ENCODE measurements at places on chromosomes 2 and 18. TPM values are rescaled to one million over a fixed set of nuclear protein-coding genes. Genes with fewer than 3 reads are reported as not detected.

DNA sequence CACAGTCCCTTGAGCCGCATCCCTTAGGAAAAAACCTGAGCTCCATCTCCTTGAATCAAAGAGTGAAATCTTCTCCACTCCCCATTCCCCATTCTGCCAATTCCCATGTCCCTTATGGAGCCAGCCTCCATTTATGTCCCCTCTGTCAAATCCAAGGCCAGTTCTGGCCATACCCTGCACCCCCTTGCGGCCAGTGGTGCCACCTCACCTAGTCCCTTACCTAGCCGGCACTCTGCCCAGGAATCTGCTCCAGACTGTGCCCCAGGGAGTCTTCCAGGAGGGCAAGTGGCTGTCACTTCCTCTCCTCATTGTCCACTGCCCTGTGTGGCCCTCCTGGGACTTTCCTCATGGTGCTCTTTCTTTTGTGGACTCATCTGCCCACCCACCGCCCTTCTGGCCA is 195.4 kb upstream of the RMP24 start:
- DNase-seq = peak; percentile 22

DNA sequence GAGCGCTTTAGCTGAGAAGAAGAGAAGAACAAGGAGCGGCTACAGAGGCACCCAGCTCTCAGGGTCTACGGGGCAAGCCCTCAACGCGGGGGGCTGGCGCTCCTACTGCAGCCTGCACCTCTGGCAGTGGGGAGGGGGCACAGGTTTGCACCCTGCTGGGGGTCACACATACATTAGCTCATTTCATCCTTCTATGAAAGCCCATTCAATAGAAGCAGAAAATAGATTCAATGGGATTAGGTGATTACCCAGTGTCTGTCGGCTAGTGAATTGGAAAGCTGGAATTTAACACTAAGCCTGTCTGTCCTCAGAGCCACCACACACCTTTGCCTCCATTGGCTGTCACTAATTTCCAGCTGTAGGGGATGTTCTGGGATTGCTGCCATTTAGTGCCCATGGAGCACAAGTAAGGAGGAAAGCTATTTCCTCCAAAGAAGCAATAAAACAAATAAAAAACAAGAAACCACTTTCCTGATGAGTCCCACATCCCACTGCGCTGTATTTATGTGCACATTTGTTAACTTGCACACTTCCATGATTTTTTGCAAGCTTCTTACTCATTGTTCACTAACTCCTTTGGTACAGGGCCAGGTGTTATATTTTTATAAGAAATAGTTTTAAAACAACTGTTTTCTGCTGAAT is 319.6 kb upstream of the REV1 start:
- DNase-seq = no peak

DNA sequence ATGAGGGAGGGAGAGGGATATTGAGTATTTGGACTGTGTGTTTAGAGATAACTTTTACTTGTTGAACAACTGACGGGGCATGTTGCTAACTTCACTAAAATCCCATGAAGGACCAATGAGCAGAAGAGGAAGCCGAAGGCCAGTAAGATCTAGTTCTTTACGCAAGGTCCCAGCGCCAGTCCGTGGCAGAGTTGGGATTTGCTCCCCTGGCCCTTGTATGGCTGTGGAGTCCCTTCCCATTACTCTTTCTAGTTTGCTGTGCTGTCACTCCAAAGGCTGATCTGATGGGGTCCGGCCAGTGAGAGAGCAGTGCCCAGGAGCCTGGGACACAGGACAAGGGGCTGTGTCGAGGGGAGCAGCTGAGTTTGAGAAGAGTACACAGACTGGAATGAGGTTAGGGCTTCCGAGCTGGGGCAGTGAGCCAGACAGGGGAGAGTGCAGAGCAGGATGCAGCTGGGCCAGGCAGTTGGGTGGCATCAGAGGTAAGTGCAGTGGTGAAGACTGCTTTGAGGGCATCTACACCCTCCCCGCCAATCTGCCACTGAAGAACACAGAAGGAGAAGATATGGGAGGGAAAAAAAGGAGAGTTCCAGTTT is 692.9 kb upstream of the HS6ST1 start:
- DNase-seq = no peak

GRCh38 chr2:9846554-9846953 is 3.3 kb downstream of the TAF1B start:
- no peak for DNase-seq

DNA sequence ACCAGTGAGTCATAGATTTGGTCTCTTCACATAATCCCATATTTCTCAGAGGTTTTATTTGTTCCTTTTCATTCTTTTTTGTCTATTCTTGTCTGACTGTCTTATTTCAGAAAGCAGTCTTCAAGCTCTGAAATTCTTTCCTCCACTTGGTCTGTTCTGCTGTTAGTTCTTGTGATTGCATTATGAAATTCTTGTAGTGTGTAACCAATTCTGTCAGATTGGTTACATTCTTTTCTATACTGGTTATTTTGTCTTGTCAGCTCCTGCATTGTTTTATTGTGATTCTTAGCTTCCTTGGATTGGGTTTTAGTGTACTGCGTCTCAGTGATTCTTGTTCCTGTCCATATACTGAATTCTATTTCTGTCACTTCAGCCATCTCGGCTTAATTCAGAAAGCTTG is 18.6 kb downstream of the EHBP1 start:
- no peak for DNase-seq

The TANC1 gene
- 8.1 TPM for polyA plus RNA-seq

- peak; percentile 70 for DNase-seq
These were observed 80.7 kb upstream of the LDLRAD4 start for GRCh38 chr18:13137670-13138419.

The CYBRD1 gene
- 31.6 TPM for polyA plus RNA-seq

DNA sequence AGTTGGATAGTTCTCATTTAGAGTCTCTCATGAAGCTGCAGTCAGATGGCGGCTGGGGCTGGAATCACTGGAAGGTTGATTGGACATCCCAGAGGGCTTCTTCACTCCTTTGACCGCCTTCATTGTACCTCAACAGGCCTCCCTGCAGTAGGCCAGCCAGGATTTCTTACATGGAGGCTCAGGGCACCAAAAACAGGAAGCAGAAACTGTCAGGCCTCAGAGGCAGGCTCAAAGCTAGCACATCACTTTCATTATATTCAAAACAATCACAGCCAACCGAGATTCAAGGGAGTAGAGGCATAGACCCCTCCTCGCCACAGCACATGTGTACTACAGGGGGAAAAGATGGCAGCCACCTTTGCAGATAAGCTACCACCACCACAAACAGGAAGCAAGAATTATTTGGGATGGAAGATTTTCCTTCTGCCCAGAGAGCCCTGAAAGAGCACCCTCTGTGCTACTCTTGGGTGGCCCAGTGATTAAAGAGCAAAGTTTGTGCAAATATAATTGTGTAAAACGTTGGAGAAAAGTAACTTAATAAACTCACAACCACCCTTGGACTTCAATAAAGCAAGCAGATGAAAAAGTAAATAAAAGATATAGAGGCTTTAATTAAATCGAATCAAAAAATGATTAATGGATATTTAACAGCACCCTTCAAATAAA is 155.3 kb downstream of the GFPT1 start:
- DNase-seq = no peak

The OTOS gene
- not detected for polyA plus RNA-seq

The IRS1 gene
- 13.9 TPM for polyA plus RNA-seq

The RAB31 gene
- polyA plus RNA-seq = 20.5 TPM

DNA sequence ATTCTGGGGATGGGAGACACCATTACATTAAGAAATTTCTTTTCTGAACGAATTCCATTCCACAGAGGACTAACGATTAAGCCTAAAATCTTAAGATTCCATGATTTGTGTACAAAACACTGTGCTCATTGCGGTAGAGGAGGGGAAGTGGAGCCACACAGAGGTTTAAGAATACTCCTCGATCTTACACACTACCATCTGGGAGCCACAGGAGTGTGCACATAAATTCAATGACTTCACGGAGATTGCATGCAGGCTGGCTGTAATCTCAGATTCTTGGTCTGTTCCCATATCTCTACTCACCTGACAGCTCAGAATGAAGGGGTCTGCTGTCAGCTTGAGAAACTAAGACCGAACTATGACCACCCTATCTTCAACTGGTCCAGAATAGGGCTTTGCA is 762 bp downstream of the VPS4B start:
- no peak for DNase-seq

- no peak for DNase-seq
These were observed 186.8 kb upstream of the FBXO11 start for GRCh38 chr2:48092846-48093803.

The PSMG2 gene
- 76.5 TPM for polyA plus RNA-seq

DNA sequence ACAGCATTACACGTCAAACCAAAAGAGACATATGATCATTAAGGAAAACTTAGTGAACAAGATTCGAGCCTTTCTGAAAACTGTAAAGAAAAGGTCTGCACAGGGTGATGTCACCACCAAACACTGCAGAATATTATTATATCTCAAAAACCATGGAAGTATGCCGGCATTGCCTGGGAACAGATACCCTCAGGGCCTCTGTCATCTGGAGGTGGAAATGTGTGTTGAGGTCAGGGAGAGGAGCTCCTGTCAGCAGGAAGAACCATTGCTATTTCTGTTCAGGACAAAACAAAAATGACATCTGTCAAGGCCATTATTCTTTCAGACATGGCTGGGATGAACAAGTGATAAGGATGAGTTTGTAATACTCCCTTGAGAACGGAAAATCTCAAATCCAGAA is 365.9 kb upstream of the TRIB2 start:
- no peak for DNase-seq

GRCh38 chr2:191222507-191222906 is 22.7 kb upstream of the MYO1B start:
- DNase-seq = no peak

DNA sequence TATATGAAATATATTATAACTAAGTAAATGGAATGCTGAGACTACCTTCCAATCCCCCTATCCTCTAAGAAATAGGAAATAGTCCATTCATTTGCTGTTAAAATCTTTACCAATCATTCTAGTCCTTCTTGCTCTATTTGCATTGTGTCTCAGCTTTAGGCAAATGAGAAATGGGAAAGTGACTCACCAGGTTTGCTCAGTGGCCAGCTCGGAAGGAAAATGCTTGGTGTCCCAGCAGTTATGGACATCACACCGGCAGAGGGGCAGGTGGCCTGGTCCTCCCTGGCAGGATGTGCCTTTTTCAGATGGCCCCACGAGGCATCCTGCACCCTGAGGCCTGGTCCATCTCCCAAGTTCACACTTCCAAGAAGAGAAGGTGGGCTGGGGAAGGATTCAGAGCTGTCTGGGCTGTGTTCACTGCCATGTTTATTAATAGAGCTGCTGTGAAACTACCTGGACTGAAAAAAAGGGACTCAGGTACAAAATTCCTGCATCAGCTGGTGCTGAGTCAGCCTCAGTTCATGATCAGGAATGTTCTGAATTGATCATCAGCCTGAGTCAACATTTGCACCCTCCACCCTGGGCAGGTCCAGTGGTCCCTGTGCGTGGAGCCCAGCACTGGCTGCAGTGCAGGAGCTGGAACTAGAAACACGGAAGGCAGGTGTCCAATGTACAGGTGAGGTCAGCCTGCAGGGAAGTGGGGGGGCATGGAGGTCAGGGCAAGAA is 60.1 kb upstream of the ARL4C start:
- peak; percentile 43 for DNase-seq

The INPP5D gene
- polyA plus RNA-seq = 0.53 TPM

DNA sequence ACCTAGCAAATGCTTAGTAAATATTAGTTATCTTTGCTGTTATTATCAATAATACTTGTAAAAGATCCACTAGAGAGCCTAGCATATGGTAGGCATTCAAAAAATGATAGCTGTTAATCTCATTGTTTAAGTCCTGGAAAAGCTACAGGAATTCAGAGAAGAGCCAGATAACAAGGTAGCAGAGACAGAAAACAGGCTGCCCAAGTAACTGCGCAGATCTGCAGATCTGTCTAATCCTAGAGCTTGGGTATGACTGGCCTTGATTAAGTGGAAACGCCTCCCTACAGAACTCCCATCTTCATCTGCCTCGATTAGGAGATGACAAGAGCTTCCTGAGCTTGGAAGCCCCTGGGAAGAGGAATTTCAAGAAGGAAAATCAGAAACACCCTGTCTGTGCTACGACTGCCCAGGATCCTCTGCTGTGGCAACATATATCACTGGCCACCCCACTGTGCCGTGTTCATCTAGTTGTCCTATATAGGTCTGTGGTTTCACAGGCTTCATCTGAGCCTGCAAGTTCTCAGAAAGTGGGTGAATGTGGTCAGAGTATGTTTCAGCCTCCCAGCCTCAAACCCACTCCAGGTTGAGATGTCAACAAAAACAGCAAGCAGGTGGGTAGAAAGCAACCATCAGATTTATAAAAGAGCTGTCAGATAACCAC is 151.5 kb upstream of the PKDCC start:
- DNase-seq = no peak

GRCh38 chr18:35059280-35059927 is 18.2 kb downstream of the MAPRE2 start:
- DNase-seq = no peak

DNA sequence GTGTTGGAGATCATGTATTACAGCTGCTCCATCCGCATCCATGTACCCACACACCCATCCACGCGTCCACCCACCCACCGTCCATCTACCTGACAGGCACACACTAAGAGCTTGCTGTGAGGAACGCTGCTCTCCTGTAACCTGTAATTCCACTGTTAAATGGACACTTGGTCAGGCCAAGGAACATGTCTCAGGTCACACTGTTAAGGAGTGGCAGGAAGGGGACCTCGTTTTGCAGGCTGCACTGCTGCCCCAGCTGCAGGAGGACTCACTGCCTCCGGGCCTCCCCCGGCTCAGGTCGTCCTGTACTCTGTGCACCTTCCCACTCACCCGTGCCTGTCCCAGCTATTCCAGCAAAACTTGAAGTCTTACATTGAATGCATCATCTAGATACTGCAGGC is 170.5 kb downstream of the EIPR1 start:
- no peak for DNase-seq

DNA sequence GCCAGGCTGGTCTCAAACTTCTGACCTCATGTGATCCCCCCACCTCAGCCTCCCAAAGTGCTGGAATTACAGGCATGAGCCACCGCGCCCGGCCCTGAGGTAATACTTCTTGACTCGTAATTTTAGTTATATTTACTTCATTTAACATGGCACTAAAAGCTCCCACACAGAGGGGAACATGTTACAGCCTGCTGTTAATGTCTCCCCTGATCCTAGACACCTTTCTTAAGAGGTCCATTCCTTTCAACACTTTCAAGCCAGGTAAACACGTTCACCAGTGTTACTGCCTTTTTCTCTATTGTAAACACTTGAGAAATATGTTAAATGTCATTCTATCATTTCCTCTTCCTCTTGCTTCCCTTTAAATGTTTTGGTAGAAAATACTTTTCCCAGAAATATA is 161.4 kb downstream of the METTL4 start:
- DNase-seq = no peak

The RAB17 gene
- polyA plus RNA-seq = 2.3 TPM

- DNase-seq = no peak
These were observed 519.8 kb upstream of the MYT1L start for GRCh38 chr2:2850859-2851258.

DNA sequence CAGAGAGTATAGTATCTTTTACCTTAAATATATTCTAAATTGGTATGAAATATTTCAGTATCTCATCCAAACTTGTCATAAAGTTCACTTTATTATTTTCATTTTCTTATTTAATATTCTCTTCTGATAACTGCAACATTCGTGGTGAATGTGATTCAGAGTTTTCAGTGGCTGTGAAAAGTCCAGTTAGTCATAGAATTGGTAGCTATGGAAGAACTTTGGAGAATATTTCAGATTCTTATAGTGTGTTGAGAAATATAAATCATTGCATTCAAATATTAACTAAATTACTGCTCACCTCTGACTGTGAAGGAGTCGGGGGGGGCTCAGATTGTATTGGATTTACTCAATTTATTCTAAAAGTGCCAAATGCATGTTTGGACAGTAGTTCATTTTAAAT is 178.6 kb upstream of the VWC2L start:
- DNase-seq = no peak

The MROH2A gene
- 0.04 TPM for polyA plus RNA-seq

- DNase-seq = no peak
These were observed 120.9 kb downstream of the TWIST2 start for GRCh38 chr2:238968616-238969384.

GRCh38 chr2:62099050-62099449 is 96.9 kb upstream of the B3GNT2 start:
- DNase-seq = no peak

Data from A549 (cell line).